ENCODE measurements at places on chromosomes 11 and 22.

GRCh38 chr11:9203691-9204311 is 61.3 kb downstream of the DENND5A start:
- no peak for DNase-seq

GRCh38 chr22:24099666-24100065 is 81.6 kb upstream of the SUSD2 start:
- DNase-seq = no peak

GRCh38 chr22:28027453-28028448 is 108.7 kb upstream of the PITPNB start:
- no peak for DNase-seq

DNA sequence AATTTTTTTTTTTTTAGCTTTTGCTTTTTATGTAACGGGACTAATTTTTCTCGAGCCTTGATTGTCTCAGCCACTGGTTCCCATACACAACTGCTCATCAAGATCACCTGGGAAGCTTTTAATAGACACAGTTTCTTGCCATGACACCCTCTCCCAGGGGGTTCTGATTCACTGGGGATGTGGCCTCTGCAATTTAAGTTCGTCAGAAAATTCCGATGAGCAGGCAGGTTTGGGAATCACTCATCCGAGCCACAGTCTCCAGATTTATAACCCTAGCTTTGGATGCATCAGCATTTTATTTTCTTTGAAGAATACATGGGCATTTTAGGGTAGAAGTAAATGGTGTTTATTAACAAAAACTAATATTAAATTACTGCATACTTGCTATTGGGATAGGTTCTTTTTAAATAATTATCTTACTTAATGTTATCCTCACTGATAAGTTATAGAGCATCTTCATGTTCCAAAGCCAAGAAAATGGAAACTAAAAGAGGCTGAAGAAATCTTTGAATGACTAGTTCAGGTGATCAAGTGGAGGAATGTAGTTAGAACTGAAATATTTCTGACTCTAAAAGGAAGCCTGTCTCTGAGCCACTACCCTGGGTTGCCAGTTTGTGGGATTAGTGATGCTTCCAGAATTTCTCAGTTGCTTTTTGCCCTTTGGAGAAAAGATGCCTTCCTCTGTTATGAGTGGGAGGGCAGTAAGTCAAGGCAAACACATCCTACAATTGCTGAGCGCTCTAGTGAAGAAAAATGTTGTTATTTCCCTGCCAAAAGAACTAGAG is 319.0 kb downstream of the DDX10 start:
- DNase-seq = no peak

- no peak for DNase-seq
Observed at GRCh38 chr11:63179432-63180041, 35.5 kb upstream of the SLC22A24 start.

DNA sequence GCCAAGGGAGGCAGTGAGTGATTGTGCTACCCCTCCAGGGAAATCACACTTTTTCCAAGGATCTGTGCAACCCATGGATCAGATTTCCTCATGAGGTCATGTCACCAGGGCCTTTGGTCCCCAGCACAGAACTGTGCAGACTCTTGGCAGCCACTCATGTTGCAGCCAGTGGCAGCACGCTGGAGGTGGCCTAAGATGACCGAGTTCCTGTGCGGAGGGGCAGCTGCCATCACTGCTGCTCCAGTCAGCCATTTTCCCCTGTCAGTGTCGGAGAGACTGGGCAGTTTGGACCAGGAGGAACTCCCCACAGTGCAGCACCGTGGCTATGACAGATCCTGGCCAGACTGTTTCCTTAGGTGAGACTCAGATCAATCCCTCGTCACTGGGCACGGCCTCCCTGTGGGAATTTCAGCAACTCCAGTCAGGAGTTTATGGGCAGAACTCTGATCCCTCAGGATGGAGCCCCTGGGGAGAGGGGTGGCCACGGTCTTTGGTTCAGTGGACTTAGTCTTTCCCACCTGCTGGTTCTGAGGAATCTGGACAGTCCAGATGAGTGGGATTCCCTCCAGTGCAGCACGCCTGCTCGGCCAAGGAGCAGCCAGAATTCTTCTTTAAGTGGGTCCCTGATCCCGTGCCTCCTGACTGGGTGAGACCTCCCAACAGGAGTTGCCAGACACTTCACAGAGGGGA is 194.6 kb upstream of the CARD18 start:
- no peak for DNase-seq

DNA sequence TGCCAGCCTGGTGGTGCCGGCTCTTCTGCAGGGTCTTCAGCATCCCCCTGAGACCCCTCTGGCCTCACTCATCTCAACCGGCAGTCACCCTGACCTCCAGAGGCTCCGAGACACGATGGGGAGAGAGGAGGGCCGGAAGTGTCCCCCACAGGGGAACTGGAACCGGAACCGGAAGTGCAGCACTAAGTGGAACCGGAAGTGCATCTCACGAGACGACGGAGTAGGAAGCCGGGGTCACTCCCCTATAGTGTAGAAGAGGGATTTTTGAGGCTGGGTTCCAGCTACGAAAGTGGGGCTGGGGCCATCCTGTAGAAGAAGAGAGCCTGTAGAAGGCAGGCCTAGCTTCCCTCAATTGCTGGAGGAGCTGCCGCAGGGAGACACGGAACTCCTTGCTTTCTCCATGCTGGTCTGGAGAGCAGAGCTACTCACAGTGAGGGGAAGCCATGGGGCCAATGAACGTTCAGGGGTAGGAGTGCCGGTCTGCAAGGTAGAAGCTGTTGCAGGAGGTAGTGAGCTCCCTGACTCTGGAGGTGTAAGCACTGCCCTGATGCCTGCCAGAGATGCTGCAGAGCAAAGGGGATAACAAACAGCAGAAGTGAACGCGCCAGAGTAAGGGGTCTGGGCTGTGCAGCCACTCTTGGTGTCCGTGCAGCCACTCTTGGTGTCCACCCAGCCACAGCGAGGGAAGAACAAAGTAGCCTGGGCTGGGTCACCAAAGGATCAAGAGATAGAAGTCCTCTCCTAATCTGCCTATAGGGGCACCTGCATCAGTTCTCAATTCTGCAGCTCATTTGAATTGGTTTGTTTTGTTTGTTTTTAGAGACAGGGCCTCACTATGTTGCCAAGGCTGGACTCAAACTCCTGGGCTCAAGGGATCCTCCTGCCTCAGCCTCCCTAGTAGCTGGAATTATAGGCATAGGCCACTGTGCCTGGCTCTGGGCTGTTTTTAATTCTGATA is 21.9 kb downstream of the SCUBE1 start:
- DNase-seq = no peak

- DNase-seq = no peak
Observed at GRCh38 chr11:56883371-56883987, 105.2 kb upstream of the OR5AK2 start.

DNA sequence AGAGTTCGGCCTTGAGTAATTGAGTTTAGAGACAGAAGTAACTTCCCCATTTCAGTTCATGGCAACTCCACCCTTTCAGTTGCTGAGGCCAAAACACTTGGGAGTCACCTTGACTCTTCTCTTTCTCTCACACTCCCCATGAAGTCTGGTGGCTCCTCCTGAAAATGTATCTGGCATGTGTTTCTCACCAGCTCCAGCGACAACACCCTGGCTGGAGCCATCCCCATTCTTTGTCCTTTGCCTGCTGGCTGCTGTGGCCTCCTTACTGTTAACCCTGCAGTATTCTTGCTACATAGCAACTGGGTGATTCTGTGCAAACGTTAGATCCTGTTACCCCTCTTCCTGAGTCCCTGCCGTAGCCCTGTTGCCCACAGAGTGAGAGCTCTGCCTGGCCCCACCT is 23.8 kb downstream of the SLC6A5 start:
- DNase-seq = no peak

GRCh38 chr22:17970201-17970708 is 54.1 kb downstream of the MICAL3 start:
- DNase-seq = no peak

DNA sequence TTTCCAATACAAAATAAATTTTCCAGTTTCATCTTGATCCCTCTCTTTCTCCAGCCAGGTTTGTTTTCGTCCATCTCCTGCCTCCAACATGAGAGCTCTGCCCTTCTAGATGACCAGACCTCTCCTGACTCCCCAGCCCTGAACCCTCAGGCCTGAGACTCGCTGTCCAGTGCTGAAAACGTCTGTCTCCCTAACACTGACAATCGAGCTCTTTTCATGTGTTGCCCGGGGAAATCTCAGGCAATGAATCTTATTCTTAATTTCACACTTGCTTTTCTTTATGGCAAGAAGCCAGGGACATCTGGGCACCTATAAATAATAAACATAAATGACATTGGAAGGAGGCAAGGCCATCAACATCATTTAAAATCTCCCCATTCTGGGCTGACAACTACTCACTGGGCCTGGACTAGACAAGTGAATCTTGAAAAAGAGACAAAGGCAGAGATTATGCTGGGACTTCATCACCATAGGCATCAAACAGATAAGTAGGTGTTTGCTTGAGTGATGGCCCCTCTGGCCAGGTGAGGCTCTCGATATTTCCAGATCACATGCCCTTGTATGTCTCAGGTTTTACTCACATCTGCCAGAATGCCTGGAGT is 274.5 kb upstream of the B3GAT1 start:
- no peak for DNase-seq

- DNase-seq = no peak
Observed at GRCh38 chr11:40104941-40105550, 1354.4 kb downstream of the LRRC4C start.

- no peak for DNase-seq
Observed at GRCh38 chr22:37496651-37497050, 10.5 kb upstream of the MFNG start.

GRCh38 chr11:125935056-125935455 is 10.8 kb upstream of the VSIG10L2 start:
- DNase-seq = no peak

DNA sequence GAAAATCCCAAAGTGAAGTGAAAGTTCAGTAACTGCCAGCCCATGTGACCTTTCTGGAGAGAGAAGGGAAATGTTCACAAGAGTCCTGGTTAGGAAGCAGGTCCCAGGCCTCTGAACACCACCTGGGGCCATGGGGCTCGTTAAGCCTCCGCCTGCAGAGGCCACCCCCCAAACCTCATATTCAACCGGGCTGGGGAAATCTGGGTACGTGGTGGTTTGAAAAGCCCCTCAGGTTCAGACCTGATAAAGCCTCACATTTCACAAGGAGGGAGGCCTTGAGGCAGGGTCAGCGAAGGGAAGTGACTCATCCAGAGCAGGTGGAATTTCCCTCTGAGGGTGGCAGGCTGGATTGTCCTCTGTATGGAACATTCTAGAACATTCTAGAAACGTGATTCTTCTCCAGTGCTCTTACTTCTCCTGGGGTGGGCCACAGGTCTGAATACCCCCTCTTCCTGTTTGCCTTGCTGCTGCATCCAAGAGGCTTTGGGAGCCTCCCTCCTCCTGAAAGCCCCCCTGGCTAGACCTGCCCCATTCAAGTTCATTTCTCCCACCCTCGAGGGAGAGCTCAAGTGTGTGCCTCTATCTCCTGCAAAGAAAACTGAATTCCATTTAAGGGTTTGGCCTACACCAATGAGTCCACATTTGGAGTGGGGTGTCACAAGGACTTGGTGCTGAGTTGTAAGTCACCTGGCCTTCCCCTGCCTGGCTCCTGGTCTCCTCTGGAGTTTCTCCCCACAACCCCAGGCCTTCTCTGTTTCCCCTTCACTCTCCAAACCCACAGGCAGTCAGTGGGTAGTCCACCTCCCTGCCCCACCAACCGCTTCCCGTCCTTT is 6.3 kb downstream of the FXYD2 start:
- peak; percentile 91 for DNase-seq

DNA sequence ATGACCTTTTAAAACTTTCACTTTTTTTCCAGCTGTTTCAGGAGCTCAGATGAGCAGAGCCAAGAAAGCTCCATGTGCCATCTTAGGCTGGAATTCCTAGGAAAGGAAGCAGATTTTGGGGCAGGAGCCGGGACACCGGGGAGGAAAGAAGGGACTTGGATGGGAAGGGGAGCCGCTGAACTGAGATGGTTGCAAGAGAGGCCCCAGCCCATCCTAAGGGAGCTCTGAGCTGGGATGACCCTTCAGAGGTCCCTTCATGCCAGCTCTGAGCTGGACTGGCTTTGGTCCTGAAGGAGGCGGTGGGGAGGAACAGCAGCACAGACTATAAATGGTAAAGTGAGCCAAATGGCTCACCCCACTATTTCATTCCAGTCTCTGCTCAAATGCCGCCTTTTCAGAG is 55.2 kb upstream of the SLC22A12 start:
- DNase-seq = no peak

- peak; percentile 83 for DNase-seq
Observed at GRCh38 chr22:24482575-24482974, 12.6 kb upstream of the UPB1 start.

- DNase-seq = no peak
Observed at GRCh38 chr11:28232649-28233048, 124.5 kb downstream of the METTL15 start.

DNA sequence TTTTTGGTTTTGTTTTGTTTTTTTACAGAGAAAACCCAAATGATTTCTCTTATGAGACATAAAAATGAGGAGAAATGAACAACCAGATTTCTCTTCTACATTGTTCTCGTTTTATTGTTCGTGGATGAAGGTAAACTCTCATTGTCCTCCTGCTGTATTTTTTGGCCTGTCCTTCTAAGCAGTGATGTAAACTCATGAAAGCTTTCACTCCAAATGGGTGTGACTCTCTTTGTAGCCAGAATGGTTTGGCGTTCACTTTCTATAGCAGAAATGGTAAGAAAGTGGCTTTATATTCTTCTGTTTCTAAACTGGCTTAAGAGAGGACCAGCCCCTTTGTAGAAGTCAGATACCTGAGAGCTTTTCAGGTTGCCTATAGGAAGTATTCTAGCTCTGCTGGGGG is 15.5 kb upstream of the BMAL1 start:
- no peak for DNase-seq

DNA sequence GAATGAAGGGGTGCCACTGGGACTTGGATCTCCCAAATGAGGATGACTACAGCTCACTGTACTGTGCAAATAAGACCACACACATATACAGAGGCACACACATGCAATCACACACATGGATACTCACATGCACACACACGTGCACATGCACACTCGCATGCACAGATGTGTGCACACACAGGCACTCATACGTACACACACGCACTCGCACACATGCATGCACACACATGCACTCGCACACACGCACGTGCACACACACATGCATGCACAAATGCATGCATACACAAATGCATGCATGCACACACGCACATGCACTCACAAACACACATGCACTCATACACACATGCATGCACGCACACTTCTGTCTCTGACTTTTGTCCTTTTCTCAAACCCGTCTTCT is 36.0 kb downstream of the TECTA start:
- DNase-seq = no peak

DNA sequence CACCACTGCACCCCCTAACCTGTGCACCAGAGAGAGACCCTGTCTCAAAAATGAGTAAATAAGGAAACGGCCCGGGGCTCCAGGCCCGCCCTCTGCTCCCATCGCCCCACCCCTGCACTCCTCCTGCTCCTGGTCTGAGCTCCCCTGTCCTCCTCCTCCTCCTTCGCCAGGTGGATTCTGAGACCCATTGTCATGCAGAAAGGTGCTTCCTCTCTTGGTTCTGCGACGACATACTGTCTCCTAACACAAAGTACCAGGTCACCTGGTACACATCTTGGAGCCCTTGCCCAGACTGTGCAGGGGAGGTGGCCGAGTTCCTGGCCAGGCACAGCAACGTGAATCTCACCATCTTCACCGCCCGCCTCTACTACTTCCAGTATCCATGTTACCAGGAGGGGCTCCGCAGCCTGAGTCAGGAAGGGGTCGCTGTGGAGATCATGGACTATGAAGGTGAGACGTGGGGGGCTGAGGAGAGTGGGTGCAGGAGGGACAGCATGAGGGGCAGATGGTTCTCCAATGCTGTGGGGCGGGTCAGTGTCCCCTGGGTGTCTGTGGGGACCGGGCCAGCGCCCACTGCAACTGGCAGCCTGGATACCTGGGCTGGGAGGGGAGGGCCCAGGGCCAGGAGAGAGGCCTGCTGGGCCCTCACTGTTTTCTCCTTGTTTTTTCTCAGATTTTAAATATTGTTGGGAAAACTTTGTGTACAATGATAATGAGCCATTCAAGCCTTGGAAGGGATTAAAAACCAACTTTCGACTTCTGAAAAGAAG is 3.1 kb upstream of the APOBEC3D start:
- no peak for DNase-seq

Measured in inflammatory macrophage treated with lipopolysaccharide for 1 hour (primary cell).